ENCODE measurements at places on chromosomes 11 and 22.

GRCh38 chr22:47784991-47785390 is 1022.5 kb downstream of the TBC1D22A start:
- peak; percentile 3 for DNase-seq

DNA sequence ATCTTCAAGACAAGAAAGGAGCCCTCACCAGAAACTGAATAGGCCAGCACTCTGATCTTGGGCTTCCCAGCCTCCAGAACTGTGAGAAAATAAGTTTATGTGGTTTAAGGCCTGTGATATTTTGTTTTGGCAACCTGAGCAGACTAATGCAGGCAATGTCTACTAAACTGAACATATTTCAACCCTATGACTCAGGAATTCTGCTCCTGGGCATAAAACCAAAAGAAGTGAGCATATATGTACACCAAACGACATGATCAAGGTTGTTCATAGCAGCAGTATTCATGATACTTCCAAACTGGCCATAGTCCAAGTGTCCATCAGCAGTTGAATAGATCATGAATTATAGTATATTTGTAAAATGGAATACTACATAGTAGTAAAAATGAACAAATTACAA is 29.0 kb downstream of the CSNK2A3 start:
- DNase-seq, result no peak

DNA sequence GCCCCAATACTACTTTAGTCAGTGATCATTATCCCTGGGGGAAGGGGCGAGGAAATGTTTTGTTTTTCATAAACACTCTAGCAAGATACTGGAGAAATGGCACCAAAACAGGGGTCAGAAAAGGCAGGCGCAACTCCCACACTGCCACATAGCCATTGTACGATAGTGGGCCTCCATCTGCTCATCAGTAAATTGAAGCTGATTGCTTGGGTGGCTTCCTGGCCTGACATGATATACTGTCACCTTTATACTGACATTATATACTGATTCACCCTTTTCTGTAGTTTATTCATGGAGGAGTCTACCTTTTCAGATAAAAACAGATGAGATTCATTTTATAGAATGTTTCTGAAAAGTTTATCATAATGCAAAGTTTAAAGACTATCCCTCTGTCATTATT is 51.6 kb upstream of the CCDC34 start:
- no peak for DNase-seq

DNA sequence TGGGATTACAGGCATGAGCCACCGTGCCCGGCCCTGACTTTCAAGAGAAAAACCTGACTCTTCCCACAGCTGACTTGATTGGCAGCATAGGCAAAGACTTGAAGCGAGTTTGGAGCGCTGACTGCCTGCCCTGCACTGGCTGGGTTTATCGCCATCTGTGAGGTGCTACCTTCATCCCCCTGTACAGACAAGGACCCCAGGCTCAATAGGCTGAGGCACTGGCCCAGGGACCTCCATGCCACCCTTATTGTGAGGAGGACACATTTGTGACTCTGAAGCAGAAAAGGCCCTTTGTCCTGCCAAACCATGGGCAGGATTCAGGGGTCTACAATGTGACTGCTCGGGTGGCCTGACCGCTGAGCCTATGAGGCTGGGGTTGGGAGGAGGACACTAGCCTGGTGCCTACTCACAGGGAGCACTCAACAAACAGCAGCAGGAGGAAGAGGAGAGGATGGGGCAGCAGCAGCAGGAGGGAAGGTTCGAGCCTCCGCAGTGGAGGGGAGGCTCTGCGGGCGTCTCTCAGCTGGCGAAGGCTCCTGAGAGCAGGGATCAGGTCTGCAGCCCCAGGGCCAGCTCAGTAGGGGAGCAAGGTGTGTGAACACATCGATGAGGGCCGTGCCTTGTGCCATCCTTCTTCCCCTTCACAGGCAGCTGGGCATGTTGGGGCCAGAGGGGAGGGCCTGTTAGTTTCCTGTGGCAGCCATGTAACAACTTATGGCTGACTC is 72.9 kb upstream of the WNT7B start:
- no peak for DNase-seq

GRCh38 chr11:19938866-19939265 is 221.4 kb downstream of the DBX1 start:
- DNase-seq, result no peak

GRCh38 chr11:57287884-57288283 is 36.9 kb downstream of the TNKS1BP1 start:
- DNase-seq, result no peak

GRCh38 chr11:100602716-100603115 is 84.4 kb upstream of the ARHGAP42 start:
- no peak for DNase-seq

- DNase-seq, result no peak
Observed at GRCh38 chr11:91407842-91408241, 816.8 kb upstream of the FAT3 start.

DNA sequence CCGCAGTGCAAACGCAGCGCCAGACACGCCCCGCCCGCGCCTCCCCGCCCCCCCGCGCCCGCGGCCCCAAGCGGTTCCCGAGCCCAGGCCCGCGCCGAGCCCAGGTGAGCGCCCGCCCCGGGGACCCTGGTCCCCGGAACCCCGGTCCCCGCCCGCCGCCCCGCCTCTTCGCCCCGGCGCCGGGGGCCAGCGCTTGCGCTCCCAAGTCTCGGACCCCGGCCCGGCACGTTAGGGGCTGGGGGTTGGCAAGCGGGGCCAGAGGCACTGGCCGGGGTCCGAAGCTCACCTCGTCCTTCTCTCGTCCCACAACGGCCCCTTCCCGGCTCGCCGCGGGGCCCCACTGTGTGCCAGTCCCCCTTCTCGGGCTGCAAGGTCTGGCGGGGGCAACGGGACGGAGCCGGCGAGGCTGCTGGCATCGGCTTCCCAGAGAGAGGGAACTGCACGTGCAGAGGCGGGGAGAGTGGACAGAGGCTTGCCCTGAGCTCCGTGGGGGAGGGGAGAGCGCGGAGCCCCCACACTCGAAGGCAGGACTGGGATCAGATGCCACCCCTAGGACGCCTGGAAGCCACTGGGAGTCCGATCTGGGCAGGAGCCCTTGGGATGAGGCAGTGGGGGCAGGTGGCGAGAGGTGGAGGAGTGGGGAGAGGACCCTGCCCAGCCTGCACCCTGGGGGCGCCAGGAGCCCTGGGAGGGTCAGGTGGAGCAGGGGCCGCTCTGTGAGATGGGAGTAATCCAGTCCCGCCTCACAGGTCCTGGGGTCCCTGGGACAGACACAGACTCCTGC is 1.8 kb upstream of the AIFM3 start:
- DNase-seq, result peak; percentile 45

- no peak for DNase-seq
Observed at GRCh38 chr11:92048415-92048814, 176.2 kb upstream of the FAT3 start.

- DNase-seq, result no peak
Observed at GRCh38 chr22:19607192-19608002, 83.2 kb upstream of the CLDN5 start.

DNA sequence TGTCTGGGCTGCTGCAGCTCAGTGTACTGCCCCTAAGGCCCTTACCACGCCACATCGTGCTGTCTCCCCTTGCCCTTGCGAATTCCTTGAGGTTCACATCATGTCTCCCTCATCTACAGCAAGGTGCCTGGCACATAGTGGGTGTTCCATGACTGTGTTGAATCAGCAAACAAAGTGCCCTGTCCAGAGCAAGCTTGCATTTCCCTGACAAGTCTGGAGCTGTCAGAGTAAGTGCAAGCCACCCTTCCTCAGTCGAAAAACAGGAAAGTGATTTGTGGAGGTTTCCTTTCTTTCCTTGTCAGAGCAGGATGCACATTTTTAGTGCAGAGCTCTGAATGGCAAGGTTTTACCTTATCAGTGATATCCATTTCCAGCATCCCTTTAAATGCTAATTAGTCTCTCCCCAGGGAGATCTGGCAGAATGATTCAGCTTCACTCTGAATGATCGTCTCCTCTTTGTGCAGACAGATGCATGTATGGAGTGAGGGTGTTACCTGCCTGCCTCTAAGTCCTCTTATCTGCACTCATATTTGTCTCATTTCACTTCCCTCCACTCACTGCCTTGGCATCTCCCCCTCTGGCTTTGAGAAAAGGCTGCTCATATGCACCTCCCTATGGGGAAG is 331.2 kb downstream of the TMEM135 start:
- no peak for DNase-seq

- DNase-seq, result no peak
Observed at GRCh38 chr11:129973068-129973467, 29.6 kb downstream of the PRDM10 start.

DNA sequence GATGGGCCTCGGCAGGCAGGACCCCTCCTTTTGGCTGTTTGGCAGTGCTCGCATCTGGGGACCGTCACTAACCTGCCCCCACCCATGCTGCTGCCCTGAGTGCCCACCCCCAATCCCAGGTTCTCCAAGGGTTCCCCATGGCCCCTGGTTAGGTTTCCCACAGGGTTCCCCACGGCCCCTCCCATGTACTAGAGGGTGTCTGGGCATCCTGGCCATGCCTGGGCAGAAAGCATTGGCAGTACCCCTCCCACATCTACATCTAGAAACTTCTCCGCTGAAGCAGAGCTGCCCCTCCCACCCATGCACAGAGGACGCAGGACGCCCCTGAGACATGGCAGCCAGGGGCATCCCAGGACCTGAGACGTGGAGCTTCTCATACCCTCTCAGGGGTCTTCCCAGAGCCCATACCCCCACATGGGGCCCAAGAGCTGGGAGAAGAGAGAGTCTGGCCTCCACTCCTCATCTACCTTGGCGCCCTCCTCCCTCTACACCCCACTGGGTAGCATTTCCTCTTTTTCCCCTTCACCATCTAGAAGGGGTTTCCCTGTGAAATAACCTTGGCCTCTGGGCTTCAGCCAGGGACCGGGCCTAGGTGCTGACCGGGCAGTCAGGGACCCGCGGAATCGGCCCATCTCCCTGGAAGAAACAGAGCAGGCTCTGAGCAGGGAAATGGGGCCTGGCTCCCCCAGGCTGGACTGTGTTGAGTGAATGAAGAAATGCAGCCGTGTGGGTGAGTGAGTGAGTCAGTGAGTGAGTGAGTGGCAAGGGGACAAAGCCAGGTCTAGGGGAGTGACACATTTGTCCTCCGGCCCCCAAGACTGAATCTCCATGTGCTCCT is 987.3 kb downstream of the BRD1 start:
- no peak for DNase-seq

- DNase-seq, result no peak
Observed at GRCh38 chr11:130625578-130626306, 177.3 kb downstream of the ADAMTS15 start.

DNA sequence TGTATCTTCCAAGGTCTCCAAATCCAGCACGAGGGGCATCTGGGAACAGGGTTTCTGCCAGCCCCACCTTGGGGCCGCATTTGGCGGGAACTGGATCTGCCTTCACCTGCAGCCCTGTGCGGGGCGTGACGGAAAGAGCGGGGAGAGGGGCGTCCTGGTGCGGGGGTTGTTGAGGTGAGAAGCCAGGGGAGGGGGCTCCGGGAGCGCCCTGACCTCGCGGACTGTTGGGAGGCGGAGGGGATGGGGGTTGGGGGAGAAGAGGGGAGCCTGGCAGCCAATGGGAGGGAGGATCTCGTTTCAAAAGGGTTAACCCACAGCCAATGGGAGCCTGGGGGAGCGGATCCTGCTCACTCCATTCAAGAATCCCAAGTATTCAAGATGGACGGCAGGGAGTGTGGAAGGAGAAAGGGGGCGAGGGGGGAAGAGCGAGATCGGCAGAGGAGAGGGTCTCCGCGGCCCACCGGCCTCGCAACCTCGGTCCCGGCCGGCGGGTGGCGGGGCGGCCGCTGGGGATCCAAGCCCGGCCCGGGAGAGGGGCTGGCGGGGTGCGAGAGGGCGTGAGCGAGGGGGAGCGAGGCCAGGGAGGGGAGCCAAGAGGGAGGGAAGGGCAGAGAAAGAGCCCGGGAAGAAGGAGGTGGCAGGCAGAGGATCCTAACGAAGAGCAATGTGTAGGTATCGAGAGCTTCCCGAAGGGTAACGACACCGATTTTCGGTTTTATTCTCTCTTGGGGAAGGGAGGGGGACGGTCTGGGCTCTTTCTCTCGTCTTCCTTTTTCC is 11.5 kb downstream of the YPEL4 start:
- peak; percentile 97 for DNase-seq

GRCh38 chr11:43376594-43376993 is 17.9 kb downstream of the TTC17 start:
- peak; percentile 42 for DNase-seq

DNA sequence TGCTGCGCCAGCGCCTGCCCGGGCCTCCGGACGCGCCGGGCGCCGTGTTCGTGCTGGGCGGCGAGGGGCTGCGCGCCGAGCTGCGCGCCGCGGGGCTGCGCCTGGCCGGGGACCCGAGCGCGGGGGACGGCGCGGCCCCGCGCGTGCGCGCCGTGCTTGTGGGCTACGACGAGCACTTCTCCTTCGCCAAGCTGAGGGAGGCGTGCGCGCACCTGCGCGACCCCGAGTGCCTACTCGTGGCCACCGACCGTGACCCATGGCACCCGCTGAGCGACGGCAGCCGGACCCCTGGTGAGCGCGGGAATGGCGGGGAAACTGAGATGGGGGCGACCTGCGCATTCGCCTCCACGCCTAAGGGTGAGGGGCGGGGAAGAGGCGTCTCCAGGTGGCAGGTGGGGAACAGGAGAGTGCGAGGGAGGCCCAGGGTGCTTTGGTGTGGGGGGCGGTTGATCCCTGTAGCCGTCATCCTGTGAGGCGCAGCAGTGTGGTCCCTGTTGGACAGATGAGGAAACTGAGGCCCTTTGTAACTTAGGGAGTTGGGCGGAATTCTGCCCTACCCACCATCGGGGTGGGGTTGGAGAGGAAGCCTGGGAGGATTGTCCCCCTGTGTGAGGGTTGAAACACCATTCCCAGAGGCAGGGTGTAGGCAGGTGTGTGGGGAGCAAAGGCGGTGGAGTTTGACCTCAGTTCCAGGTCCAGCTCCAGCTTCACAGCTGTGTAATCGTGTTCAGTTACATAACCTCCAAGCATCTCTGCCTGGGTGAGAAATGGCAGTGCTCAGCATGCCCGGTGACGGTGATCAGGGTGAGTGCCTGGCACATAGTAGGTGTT is 758 bp downstream of the PDXP start:
- no peak for DNase-seq

DNA sequence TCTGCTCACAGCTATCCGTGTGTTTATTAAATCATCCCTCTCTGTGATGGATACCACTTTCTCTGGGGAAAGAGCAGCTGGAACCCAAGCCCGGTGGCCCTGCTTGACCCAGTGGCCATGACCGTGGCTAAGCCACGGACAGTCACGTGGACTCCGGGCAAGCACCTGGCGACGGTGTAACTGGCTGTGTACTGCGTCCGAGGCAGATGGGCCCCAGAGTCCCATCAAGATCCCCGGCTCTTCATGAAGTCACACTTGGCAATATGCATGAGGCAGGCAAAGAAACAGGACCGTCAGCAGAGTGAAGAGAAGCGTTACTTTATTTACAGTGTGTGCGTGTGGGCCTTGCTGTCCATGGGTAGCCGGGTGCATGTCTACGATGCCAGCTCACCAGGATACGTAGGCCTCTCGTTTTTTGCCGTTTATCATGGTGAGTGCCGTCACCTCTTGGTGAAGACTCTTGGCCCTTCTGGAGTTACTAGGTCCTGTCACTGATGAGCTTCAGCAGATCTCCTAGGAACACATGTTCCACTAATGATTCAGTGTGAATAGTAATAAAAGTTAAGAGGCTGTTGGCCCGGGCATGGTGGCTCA is 366.3 kb downstream of the TBC1D22A start:
- no peak for DNase-seq

- no peak for DNase-seq
Observed at GRCh38 chr11:34179026-34179675, 73.7 kb downstream of the NAT10 start.

GRCh38 chr11:134275534-134276395 is at the start of gene GLB1L3:
TSS of gene GLB1L3 (plus strand) at chr11:134276379. CDS start at chr11:134276741, 362 bp downstream.
- DNase-seq, result peak; percentile 50

- peak; percentile 94 for DNase-seq
Observed at GRCh38 chr22:42743501-42743991, 22.9 kb upstream of the A4GALT start.

- peak; percentile 87 for DNase-seq
Observed at GRCh38 chr22:41380993-41381328, 781 bp upstream of the TEF start.

- DNase-seq, result peak; percentile 94
Observed at GRCh38 chr11:69166218-69167115, 10.7 kb downstream of the SMIM38 start.
